ENCODE measurements at places on chromosomes 5 and 9.

- ATAC-seq, result no peak
These were observed 607 bp downstream of the PCSK1 start for GRCh38 chr5:96432216-96433065.

DNA sequence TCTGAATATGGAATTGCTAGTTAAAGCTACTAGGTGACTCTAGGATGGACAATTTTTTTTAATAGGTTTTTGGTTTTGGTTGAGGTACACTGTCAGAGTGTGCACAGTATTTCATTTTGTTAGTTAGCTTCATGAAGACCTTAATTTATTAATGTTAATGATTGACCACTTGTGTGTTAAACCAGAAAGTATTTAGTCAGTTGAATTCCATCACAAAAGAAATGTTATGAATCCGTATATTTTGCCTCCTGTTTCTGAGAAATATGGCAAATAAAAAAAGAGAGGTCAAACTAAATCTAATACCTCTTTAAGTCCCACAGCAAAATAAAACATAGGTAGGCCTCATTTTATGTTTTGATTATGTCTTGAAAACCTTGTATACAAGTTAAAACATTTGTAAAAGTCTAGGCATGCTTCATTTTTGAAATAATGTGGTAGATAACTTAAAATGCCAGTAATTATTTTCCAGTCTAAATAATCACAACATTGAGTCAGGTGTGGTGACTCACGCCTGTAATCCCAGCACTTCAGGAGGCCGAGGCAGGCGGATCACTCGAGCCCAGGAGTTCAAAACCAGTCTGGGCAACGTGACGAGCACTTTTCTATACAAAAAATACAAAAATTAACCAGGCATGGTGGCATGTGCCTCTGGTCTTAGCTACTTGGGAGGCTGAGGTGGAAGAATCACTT lies 50.8 kb downstream of the ITGA1 start:
- no peak for ATAC-seq

GRCh38 chr5:143435210-143435657 lies 31.7 kb upstream of the NR3C1 start:
- no peak for ATAC-seq

- ATAC-seq, result no peak
These were observed 8.5 kb downstream of the RXFP3 start for GRCh38 chr5:33944543-33945132.

DNA sequence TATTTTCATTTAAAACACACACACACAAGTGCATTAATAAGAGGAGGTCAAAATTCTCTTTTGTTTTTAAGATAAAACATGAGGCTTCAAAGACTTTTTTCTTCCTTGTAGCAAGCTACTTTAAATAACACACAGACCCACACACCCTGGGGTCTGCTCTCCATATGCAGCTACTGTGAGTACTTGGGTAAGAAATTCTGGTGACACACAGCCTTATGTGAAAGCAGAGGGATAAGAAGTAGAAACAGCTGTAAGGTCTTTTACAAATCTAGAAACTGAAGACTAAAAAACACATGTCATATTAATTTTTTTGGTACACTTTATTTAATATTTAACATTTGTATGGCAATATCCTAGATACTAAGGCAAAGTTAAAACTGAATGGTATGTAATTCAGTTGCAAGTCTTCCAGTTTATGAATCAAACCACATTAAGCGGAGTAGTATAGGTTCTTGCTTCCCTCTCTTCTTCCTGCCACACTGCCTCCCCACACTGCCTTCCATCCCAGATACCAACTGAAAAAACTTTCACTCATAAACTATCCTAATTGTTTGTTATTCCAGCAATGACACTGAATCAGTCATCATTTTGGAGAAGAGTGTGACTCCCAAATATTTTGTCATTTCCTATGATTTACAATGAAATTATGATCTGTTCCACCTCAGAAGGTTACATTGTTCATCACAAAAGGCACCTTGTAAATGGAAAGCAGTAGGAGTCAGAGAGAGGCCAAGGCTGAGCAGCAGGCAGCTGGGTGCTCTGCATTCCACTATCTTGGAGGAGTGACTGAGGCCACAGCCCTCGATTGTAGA lies 92.0 kb downstream of the PLCXD3 start:
- ATAC-seq, result no peak

GRCh38 chr9:93223260-93224180 lies 39.6 kb downstream of the WNK2 start:
- ATAC-seq, result no peak

DNA sequence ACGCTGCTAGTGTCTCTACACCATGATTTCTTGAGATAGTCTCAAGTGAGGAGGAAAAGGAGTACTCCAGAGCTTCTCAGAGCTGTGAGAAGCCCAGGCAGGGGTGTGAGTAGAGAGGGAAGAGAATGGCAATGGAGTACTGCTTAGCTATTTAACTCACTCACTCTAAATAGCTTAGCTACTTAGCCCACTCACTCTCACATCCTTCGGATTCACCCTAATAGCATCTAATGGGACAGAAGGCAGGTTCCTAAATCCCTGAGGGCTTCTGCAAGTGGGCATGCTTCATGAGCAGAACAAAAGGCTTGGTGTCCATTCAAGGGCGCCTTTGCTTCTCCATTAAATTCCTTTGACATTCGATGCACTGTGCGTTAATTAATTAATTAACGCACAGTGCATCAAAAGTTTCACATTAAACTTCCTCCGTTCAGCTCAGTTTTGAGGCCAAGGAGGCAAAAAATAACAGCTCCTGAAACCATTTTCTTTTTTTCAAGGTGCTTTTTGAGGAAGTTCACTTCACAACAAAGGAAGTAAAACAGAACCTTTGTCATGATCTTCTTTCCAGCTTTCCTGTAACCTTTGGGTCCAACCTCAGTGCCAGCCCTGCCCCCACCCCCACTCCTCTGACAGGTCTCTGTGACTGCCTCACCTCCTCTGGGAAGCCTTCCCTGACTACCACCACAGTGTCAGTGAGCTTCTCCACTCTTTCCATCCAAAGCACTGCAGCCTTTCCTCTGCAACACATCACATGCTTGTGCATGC lies 294.0 kb downstream of the SEC61B start:
- ATAC-seq, result no peak

DNA sequence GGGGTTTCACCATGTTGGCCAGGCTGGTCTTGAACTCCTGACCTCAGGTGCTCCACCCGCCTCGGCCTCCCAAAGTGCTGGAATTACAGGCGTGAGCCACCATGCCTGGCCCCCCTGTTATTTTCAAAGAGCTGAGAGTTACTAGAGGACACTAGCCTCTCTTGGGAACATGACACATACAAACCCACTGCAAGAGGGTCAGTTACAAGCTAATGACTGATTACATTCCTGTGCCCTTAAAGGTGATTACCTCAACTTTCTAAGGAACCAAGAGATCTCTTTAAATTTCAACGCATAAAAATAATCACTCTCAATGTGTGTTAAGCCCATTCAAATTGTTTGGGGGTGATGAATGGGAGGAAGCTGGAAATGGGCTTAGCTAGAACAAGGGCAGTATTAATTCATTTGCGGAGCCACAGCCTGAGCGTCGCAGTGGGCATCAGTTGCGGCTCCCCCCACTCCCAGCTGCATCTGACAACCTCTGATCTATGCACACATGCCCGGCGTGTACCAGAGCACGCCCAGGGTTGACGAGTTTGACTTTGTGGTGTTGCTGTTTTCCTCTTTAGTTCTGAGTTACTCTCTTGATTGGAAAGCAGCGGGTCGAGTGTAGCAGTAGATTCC lies 146.9 kb downstream of the GOLPH3 start:
- no peak for ATAC-seq
